IMR-90 (cell line): ENCODE measurements at places on chromosomes 11 and 22. TPM values are rescaled to one million over a fixed set of nuclear protein-coding genes. Genes with fewer than 3 reads are reported as not detected.

Gene LGALS12
- not detected in 2 replicates for total RNA-seq

Gene SCO2
- total RNA-seq = 1.3 and 1.7 TPM in 2 replicates

DNA sequence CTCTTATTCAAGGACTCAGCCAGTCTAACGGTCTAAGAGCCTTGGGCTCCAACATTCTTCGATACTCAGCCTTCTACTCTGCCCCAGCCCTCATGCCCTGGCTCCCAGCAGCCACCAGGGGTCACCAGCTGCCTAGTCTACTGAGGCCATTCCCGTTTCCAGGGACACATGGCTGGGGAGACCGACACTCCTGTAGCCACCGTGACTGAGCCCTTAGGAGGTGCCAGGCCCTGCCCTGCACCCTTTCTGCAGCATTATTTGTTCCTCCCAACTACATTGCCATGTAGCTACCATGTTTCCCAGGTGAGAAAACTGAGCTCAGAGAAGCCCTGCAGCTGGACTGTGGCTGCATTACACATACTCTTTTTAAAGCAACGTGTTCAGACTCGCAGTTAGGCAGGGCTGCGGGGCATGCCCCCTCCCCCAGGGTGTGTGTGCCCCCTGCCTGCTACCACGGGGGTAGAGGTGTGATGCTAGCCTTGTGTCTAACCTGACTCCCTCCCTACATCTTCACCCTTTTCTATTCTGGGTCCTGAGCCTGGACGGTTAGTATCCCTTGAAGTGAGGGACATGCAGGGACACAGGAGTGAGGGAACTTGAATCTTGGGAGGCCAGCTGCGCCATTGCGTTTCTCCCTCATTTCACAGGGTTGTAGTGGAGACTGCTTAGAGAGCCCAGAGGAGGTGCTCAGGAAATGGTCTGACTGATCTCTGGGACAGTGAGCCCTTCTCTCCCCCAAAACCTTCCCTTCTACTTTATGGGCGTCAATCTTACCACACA, 17.5 kb downstream of the ATG16L2 start:
- DNase-seq = peak; percentile 71

- DNase-seq = no peak
Observed at GRCh38 chr11:79506734-79507344, 66.0 kb upstream of the TENM4 start.

DNA sequence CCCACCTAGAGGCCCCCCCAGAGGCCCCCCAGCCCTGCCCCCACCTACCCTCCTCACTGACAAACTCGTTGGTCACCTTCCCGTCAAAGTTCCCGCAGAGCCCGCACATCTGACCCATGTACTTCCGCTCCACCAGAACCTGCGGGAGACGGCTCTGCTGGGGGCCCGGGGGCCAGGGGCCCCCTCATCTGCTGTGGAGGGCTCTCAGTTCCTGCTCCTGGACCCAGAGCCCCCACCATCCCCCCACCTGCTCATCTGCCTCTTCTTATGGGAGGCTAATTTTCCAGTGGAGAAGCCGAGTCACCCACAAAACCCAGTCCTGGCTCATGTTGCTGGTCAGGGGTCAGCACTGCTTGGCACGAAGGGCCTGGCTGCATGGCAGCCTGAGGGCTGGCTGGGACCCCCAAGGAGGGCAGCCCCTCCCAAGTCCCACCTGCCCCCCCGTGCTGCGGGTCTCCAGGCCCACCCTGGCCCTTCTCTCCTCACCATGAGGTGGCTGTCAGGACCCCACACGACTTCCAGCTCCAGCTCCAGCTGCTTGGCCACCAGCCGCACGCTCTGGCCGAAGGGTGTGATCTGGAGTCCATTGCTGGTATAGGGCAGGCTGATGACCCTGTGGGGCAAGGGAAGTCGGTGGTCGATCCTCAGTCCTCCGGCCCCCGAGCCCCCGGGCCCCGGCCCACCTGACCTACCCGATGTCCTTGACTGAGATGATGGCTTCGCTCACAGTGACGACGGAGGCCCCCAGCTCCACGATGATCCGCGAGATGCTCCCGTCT, 5.2 kb downstream of the MUC6 start:
- no peak for DNase-seq

Gene TSPO
- total RNA-seq = 94.7 and 115 TPM in 2 replicates

DNA sequence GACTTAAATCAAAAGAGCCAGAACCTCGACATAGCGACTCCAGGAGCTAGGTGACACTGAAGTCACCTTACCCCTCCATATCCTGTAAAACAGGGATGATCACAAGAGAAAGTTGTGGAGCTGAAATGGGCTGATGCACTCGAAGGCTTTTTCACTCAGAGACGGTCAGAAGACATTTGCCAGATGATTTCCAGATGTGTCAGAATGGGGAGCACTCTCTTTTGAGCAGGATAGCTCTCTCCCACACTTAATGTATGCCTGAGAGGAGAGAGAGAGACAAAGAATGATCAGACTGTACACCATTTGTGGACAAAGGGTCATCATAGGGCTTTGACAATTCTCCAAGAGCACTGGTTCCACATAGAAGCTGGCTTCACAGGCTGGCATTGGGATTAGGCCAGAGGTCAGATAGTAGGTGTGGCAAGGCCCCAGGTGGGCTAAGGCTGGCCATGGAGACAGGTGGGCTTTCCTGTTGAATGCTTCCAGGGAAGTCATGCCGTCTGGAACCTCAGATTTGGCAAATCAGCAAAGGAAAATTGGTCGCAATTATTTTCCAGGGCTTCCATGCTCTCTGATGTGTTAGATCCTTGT, 42.3 kb upstream of the ETS1 start:
- DNase-seq = peak; percentile 9

Gene GAS2
- 0.90 and 1.9 TPM in 2 replicates for total RNA-seq

Gene TRIM29
- not detected in 2 replicates for total RNA-seq

GRCh38 chr11:19080579-19080993, 20.1 kb upstream of the MRGPRX2 start:
- peak; percentile 26 for DNase-seq

GRCh38 chr22:32327066-32327465, 30.6 kb upstream of the RFPL3 start:
- no peak for DNase-seq

Gene TBX10
- not detected in 2 replicates for total RNA-seq

DNA sequence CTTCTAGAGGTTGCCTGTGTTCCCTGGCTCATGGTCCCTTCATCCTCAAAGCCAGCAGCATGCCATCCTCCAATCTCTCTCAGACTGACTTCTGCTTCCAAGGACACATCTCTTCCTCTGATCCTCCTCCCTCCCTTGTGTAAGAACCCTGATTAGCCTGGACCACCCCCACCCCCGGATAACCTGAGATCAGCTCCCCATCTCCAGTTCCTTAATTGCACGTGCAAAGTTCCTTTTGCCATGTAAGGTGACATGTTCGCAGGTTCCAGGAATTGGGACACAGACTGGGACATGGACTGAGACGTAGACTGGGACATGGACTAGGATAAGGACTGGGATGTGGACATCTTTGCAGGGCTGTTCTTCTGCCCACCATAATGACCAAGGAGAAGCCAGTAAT, 925.3 kb downstream of the TBC1D22A start:
- DNase-seq = no peak
